HFFc6 (cell line): ENCODE measurements at places on chromosomes 2 and 18.

DNA sequence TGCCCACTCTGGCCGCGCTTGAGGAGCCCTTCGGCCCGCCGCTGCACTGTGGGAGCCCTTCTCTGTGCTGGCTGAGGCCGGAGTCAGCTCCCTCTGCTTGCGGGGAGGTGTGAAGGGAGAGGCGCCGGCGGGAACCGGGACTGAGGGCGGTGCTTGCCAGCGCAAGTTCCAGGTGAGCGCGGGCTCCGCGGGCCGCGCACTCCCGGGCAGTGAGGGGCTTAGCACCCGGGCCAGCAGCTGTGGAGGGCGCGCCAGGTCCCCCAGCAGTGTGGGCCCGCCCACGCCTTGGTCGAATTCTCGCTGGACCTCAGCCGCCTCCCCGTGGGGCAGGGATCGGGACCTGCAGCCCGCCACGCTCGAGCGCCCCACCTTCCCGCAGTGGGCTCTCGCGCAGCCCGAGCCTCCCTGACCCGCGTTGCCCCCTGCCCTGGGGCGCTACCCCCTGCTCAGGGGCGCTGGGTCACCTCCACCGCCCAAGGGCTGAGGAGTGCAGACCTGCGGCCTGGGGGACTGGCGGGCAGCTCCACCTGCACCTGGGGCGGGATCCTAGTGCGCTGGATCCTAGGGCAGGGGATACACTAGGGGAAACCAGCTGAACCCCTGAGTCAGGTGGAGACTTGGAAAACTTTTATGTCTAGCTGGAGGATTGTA, 97.3 kb downstream of the CD8B2 start:
- H3K36me3 ChIP-seq, result no peaks in the 10 kb centered on the region
- H3K27me3 ChIP-seq, result peaks cover 10% of the 10 kb centered on the region
- no peak for DNase-seq
- no peak overlapping the region for H3K27ac ChIP-seq
- no peak overlapping the region for H3K4me3 ChIP-seq

DNA sequence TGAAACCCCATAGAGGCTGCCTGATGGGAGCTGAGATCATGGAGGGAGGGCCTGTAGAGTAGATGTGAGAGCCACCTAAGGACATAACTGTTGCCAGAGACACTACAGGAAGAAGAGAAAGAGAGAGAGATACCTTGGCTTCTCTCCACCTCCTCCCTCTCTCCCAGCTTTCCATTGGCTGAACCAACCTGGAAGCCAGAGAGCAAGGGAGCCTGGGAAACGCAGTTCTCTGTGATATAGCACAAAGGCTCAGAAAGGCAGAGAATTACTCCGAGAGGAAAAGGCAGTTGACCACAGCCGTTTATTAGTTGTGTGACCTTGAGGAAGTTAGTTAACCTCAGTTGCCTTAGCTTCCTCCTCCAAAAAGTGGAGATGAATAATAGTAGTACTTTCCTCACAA, 37.7 kb upstream of the MAT2A start:
- H3K27me3 ChIP-seq, result no peaks in the 10 kb centered on the region
- DNase-seq, result no peak
- no peak overlapping the region for H3K27ac ChIP-seq
- H3K36me3 ChIP-seq, result peaks cover 8% of the 10 kb centered on the region; the same call in 1 of the 2 replicates
- no peak overlapping the region for H3K4me3 ChIP-seq

DNA sequence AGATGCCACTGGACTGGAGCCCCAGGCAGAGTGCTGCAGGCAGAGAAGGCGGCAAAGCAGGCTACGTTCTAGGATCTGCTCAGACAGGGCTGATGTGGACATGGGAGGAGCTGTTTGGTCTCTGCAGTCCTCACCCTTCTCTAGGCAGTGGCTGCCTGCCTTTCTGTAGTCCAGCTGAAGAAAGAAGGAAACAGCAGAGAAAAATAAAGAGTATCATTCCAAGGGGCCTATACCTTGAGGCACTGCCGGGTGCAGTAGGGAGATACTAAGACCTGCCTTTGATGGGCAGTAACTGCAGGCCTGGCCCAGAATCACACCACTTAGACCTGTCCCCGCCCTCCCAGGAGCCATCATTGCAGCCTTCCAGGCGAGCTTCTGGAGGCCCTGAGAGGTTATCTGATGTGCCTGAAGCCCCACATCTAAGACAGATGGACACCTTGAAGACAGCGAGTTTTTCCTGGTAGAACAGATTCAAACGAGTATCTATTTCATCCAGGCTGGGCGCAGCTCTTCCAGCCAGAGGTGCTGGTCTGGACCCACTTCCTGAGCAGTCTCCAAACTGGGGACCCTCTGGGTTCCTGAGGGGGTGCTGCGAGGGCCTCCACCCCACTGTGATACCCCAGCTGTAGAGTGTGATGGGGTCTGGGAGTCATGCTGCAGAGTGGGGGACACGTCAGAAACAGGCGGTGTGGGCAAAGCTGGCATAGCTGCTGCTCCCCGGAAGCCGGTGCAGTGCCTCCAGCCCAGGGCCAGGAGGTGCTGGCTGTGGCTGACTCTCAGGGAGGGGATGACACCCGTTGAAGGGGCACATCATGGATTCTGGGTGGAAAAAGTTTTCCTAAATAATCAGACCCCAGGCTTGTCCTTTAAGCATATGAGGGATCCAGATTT, 87.3 kb upstream of the OTOS start:
- no peaks in the 10 kb centered on the region; the same call in 1 of the 2 replicates for H3K27me3 ChIP-seq
- H3K36me3 ChIP-seq, result peaks cover 20% of the 10 kb centered on the region
- no peak overlapping the region for H3K27ac ChIP-seq
- peaks cover 38% of the 10 kb centered on the region for H3K4me1 ChIP-seq

DNA sequence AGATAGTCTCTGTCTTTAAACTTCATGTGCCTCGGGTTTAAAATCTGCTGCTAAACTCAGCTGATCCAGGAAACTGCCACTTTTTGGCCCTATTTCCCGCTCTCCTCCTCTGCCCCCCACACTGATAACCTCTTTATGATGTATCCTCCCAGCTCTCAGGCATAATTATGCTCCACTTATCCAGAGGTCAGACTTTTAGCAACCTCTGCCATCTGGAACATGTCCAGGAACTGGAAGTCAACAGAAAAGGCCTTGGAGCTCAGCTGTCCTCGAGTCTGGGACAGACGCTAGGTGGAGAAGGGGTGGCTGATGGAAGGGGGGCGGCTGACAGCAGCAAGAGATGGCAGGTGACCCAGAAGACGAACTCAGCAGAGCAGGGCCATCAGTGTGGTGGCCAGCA, 41.2 kb downstream of the ASAP2 start:
- H3K27me3 ChIP-seq, result peaks cover 3% of the 10 kb centered on the region
- peaks cover 16% of the 10 kb centered on the region for H3K36me3 ChIP-seq
- no peak for DNase-seq
- no peak overlapping the region for H3K4me3 ChIP-seq
- H3K27ac ChIP-seq, result peak overlapping the region; percentile 90

DNA sequence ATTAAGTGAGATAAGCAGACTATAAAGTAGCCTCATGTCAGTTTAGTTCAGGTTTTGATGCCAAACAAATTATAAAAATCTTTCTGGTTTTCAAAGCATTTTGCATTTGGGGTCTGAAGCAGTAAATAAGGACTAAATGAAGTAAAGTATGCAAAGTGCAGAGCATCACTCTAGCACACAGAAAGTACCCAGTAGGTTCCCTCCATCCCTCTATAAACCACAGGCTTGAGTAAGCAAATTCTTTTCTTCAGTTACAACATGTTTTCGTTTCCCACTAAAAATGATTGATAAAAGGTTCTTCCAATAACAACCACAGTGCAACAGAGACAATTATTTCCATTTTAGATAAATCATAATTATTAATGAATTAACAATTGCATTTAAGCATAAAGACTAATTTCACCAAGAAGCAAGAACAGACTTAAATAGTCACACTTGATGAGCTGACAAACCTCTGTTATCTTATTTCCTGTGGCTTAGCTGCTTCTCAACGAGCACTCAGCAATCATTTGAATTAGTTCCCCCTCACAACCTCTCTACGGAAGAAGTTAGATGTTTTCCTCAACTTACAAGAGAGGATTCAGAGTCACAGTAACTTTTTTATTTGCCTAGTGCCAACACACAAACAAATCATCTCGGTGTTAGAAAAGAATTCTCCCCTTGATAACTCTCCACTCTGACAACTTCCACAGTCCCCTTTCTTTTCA, 249.8 kb downstream of the NBAS start:
- no peaks in the 10 kb centered on the region; the same call in 1 of the 2 replicates for H3K27me3 ChIP-seq
- H3K4me3 ChIP-seq, result no peak overlapping the region
- DNase-seq, result no peak
- H3K36me3 ChIP-seq, result peaks cover 17% of the 10 kb centered on the region

- no peak for DNase-seq
- peak overlapping the region; percentile 94 for H3K4me3 ChIP-seq
- H3K36me3 ChIP-seq, result peaks cover 8% of the 10 kb centered on the region; the same call in 1 of the 2 replicates
Measured at GRCh38 chr2:127674241-127675209, 805 bp downstream of the LIMS2 start.

DNA sequence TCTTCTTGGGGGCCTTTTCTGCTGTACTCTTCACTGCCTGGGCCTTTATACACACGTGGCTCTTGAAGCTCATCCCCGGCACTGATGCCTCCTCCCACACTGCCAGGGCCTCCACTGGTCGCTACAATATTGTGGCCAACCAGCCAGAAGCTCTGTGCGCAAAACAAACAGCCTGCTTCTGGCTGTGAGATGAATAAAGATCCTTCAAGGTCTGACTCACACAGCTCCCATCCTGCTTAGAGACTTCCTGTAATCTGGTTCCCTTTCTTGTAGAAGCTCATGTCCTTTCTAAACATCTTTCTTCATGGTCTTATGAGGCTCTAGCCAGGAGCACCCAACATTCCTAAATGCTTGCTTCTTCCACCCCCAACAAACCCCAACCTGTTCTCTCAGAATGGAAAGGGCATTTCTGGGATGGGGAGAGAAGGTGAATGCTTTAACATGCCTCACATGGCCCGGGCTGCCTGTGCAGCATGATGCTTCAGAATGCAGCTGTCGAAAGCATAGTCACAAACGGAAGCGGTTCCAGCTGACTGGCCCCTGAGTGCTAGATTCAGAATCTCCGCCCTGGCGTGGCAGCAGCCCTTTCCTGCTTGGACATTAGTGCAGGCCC, 24.6 kb downstream of the NRP2 start:
- H3K36me3 ChIP-seq, result no peaks in the 10 kb centered on the region
- peak overlapping the region; percentile 96 for H3K27ac ChIP-seq
- DNase-seq, result peak; percentile 84
- H3K4me1 ChIP-seq, result peaks cover 50% of the 10 kb centered on the region
- H3K4me3 ChIP-seq, result peak overlapping the region; percentile 71; the same call in 1 of the 2 replicates

GRCh38 chr2:241072553-241073165, 29.4 kb downstream of the MTERF4 start:
- no peak overlapping the region for H3K4me3 ChIP-seq
- DNase-seq, result no peak
- no peaks in the 10 kb centered on the region for H3K4me1 ChIP-seq
- no peak overlapping the region for H3K27ac ChIP-seq

DNA sequence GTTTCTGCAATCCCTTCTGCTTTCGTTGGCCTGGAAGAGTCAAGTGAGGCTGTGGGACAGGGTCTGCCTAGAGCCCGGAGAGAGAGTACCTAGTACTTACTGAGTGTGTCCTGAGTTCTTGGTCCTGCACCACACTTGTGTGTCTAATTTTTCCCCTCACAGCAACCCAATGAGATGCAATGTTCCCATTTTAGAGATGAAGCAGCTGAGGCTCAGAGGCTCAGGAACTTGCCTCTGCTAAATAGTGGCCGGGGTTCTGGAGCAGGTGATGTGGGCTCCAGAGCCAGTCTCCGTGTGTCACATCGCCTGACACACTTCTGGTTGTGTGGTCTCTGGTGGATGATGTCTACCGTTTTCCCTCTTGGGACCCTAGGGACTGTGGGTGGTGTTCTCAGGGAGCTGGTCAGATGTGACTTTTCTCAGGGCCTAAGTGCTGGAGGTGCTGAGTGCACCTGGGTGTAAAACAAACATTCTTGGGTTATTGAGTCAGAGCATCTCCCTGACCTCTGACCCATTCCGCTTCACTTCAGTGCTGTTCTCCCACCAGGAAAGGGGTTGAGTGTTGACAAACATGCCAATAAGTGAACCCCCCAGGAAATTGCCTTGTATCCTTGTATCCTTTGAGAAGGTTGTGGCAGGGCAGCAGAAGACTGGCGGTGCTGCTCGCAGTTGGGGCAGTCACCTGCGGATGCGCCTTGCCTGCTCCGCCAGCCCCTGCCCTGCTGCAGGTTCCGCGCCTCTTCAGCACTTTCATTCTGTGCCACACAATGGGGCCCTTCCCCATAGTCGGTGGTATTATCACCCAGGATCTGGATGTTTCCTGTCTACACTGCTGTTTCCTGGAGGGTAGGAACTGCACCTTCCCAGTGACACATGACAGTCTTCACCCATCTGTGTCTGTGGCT, 32.1 kb downstream of the HK2 start:
- H3K36me3 ChIP-seq, result peaks cover 29% of the 10 kb centered on the region
- no peak for DNase-seq
- H3K4me3 ChIP-seq, result no peak overlapping the region
- peaks cover 59% of the 10 kb centered on the region for H3K4me1 ChIP-seq

GRCh38 chr18:50986360-50987087, 18.7 kb downstream of the ELAC1 start:
- DNase-seq, result peak; percentile 81
- H3K4me3 ChIP-seq, result peak overlapping the region; percentile 66
- H3K27me3 ChIP-seq, result no peaks in the 10 kb centered on the region
- peaks cover 16% of the 10 kb centered on the region; the same call in 1 of the 2 replicates for H3K36me3 ChIP-seq
- H3K4me1 ChIP-seq, result peaks cover 37% of the 10 kb centered on the region
- H3K27ac ChIP-seq, result peak overlapping the region; percentile 92

GRCh38 chr18:13548966-13549879, 177.1 kb downstream of the FAM210A start:
- H3K4me3 ChIP-seq, result no peak overlapping the region
- H3K4me1 ChIP-seq, result no peaks in the 10 kb centered on the region
- H3K27me3 ChIP-seq, result peaks cover 11% of the 10 kb centered on the region
- no peak for DNase-seq

- no peaks in the 10 kb centered on the region for H3K4me1 ChIP-seq
- no peak overlapping the region for H3K4me3 ChIP-seq
- no peak overlapping the region for H3K27ac ChIP-seq
- no peaks in the 10 kb centered on the region for H3K27me3 ChIP-seq
Measured at GRCh38 chr2:208983486-208983885, 440.4 kb upstream of the MAP2 start.

DNA sequence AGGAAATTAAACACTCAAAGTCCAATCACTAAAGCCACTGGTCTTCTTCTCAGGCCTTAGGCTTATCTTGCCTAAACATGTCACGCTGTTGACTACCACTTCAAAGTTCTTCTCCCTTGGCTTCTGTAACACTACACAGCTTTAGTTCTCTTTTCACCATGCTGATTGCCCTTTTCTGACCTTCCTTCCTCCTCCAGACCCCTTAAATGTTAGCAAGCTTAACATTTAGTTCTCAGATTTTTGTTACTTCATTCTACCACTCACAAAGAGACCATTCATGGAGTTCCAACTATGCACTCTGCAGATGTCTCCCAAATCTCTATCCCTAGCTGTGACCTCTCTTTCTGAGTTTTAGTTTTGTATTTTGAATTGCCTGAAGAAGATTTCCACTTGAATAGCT, 64.4 kb downstream of the TTC21B start:
- no peak overlapping the region for H3K27ac ChIP-seq
- no peaks in the 10 kb centered on the region for H3K27me3 ChIP-seq
- H3K36me3 ChIP-seq, result peaks cover 8% of the 10 kb centered on the region
- no peak overlapping the region for H3K4me3 ChIP-seq
- no peaks in the 10 kb centered on the region for H3K4me1 ChIP-seq
- DNase-seq, result no peak

GRCh38 chr2:8435608-8436007, 246.2 kb upstream of the ID2 start:
- H3K36me3 ChIP-seq, result no peaks in the 10 kb centered on the region
- no peak for DNase-seq
- peaks cover 3% of the 10 kb centered on the region for H3K27me3 ChIP-seq
- no peak overlapping the region for H3K4me3 ChIP-seq
